ENCODE measurements at places on chromosomes 7 and 10.
A peak's percentile ranks its signal among the peaks of the same experiment; 100 is the strongest.

DNA sequence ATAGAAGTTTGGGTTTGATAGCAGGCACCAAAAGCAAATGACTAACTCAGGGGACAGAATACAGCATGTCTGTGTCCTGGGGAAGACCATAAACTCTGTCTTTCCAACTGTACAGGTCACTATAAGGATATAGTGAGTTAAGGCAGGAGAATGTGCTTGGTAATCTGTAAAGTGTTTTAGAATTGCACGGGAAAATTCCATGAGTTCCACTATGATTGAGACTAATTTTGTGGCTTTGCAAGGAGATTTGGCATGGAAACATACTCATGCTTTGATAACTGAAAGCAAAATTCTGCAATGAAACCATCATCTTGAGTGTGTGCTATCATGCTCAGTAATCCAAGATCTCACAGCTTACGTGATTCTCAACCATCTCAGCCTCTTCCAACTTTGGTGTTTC, 152.6 kb downstream of the PKD1L1 start:
- DNase-seq: no peak

GRCh38 chr10:73408061-73408460, 5.8 kb downstream of the ANXA7 start:
- no peak for DNase-seq

DNA sequence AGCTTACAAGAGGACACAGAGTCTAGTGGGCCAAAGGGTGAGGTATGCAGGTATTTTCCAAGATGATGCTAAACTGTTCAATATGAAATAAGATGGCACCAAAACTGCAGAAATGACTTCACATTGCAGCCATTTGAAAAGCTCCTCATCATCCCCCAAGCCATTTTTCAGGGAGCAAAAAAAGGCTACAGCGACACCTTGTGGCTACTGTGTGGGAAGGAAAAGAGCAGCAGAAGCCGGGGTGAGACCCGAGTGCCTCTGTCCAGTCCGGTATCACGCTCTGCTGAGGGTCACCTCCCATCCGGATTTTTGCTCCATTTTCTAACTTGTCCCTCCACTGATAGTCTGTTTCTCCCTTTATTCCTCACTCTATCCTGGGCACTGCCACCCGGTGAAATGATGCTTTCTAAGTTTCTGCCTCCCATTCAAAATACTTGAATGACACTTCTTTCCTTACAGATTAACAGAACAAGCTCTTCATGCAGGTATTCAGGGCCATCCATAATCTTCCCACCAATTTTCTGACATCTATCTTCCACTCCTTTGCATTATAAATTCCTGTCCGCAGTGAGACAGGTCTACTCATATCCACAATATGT, 220.2 kb downstream of the DGKI start:
- DNase-seq: peak; percentile 58

- no peak for DNase-seq
Observed at GRCh38 chr10:60828489-60828852, 50.2 kb downstream of the CDK1 start.

DNA sequence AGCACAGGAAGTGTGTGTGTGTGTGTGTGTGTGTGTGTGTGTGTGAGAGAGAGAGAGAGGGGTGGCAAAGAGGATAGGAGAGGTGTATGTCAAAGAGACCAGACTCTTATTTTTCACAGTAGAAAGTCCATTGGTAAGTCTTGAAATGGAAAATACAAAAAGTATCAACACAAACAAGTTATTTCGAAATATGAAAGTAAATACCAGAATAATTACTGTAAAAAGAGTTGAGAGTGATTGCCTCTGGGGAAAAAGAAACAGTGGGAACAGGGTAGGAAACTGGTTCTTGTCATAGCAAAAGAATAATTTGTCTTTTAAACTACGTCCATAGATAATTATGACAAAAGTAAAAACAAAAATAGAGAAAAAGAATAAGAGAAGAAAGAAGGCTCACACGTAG, 29.0 kb upstream of the EIF5AL1 start:
- DNase-seq: no peak

DNA sequence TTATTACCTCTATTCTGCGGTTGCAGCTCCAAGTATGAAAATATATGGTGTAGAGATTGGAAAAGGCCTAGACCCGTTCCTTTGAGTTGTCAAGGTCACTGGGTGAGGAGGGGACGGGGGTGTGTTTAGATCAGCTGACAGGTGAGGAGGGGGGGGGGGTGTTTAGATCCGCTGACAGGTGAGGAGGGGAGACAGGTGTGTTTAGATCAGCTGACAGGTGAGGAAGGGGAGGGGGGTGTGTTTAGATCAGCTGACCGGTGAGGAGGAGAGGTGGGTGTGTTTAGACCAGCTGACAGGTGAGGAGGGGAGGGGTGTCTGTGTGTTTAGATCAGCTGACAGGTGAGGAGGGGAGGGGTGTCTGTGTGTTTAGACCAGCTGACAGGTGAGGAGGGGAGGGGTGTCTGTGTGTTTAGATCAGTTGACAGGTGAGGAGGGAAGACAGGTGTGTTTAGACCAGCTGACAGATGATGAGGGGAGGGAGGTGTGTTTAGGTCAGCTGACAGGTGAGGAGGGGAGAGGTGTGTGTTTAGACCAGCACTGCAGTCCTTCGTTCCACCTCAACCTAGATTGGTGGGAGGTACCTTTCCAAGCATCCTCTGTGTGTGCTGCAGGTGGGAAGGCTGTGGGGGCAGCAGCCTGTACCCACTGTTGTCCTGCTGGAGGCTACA, 655.0 kb upstream of the ADARB2 start:
- no peak for DNase-seq

- no peak for DNase-seq
Observed at GRCh38 chr10:70260259-70260658, 23.5 kb downstream of the NPFFR1 start.

DNA sequence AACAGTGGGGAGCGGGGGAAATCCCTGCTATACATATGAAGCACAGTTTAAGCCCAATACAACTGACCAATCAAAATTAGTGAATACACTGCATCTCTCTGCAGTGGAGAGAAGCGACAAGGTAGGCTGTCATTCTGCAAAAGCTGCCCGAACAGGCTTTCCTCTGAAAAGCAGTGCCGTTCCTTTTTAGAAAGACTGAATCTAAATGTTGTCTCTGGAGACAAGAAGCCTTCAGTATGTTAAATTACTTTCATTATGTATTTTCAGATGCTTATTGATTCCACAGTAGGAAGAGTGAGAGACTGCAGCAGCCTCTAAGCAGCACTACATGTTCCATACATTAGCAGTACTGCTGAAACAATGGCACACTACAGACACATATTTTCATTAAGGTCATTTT, at the start of gene GPR22:
TSS of gene GPR22 (plus strand) at position 129 of the 400 bp plus-strand sequence. CDS start 4,004 bp downstream, outside the sequence.
- DNase-seq: no peak

DNA sequence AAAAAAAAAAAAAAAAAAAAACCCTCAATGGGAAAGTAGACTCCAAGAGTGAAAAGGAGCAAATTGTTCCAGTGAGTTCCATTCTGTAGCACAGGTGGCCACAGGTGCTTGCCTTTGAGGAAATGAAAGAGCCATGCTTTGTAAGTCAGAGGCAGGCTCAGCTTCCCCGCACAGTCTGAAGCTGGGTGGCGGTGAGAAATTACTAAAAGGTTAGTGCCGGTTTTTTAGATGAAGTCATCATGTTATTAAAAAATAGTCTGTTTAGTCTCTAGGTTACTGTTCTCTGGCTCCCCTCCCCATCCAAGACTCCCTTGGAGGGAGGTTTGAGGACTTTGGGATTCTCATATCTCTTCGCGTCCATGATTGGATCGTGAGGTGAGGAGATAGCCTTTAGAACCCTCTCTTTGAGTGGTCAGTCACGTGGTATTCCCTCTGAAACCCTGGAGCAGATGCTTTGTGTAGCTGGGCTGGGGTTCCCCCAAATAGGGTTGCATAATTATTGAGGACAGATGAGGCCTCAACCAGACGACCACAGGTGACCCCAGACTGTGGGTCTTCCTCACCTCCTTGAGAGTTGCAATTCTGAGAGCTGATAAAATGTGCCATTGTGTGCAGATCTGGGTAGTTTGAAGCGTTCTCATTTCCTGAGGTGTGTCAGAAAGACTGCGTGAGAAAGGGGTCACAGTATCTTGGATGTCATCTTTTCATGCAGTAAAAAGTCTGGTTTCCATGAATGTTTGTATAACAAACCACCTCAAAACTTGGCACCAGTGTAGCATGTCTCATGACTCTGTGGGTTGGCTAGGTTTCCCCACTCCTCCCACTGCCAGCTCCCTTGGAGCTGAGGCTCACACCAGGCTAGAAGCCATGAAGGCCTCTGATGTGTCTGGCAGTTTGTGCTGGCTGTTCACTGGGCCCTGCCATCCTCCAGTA, 27.1 kb downstream of the OGDH start:
- DNase-seq: peak; percentile 94

GRCh38 chr10:42952349-42952748, 124.5 kb upstream of the RET start:
- DNase-seq: no peak

DNA sequence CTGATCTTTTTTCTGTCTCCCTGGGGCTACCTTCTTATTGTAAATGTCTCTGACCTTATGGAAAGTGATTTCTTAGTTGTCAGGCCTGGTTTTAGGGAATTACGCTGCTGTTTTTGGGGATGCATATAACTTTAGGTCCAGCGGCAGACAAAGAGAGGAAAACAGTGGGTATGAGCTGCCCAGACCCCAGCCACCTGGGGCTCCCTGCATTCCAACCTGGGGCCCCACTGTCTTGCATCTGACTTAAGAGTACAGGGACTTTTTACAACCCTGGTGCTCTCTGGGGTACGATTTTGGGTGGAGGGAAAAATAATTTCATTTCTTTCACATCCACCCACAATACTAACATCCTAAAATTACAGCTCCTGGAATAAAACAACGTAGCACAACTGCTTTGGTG, 119.4 kb downstream of the PRPF18 start:
- DNase-seq: no peak

GRCh38 chr7:131328377-131329175, 900 bp downstream of the MKLN1 start:
- DNase-seq: peak; percentile 27

DNA sequence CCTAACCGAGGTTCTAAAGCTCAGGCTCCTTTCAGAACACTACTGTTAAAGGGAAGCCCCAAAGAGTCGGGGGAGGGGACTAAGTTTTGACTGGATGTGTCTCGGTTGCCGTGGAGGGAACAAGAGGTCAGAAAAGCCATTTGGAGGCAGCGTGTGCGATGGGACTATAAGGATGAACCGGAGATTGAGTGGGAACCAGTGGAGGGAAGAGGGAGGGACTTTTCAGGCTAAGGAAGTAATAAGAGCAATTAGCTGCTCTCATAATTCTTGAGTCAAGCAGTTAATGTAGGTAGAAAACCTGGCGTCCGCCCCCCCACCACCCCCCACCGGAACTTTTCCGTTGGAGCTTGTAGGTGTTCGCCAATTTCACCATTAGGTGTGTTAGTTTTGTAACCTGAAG, 491 bp upstream of the AKAP9 start:
- peak; percentile 55 for DNase-seq

GRCh38 chr10:784403-785088, 95.1 kb upstream of the DIP2C start:
- peak; percentile 52 for DNase-seq

DNA sequence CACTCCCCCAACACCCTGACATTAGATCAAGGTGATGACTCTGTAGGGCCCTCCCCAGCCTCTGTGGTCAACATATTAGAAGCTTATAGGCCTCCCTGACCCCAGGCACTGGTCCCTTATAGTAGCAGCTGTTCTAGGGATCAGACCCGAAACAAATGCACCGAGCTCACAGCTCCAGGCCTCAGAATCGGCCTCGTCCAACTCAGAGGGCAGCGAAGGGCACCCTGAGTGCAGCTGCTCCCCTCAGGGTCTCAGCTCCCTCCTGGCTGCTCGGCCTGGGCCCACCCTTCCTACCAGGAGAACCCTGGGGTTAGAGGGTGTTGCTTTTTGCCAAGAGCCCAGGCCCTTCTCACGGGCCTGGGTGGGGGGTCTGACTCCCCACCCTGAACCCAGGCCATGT, 5.0 kb downstream of the ECHS1 start:
- DNase-seq: no peak

DNA sequence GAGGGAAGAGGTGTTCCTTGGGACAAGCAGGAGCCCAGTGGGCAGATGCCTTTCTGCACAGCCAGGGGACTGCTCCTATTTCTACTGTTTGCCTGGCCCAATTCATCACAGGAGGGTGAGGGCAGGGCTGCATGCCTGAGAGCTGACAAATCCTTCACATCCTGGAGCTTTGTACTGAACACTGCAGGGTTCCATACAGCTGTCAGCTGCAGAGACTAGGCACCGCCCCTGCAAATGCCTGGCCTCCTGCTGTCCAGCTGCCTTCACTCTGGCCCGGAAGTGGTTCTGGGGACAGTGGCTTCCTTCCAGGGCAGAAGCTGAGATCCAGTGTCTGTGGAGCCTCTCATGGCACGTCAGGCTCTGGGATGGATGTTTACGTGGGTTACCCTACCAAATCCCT, 470.7 kb downstream of the DNAJB6 start:
- DNase-seq: no peak

GRCh38 chr10:100659361-100660098, 85.9 kb upstream of the PAX2 start:
- DNase-seq: no peak

- no peak for DNase-seq
Observed at GRCh38 chr7:137449016-137449415, 105.5 kb upstream of the PTN start.

DNA sequence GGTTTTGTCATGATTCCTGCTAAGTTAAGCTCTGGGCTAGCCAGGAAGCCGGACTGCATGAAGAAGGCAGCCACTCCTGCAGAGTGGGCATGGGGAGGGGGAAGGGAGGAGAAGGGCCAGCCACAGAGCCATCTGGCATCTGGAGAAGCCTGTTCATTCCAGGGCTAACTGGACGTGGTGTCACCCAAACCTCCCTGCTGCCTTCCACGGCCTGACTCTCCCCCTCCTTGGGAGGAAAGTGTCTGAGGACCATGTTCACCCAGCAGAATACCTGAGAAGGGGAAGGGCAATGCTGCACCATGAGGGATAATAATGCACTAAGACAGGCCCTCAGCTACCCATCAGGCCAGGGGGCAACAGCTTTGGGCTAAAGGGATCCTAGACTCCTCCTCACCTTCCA, 15.4 kb downstream of the AQP1 start:
- DNase-seq: no peak

GRCh38 chr7:115678086-115678982, 352.2 kb downstream of the TFEC start:
- no peak for DNase-seq

DNA sequence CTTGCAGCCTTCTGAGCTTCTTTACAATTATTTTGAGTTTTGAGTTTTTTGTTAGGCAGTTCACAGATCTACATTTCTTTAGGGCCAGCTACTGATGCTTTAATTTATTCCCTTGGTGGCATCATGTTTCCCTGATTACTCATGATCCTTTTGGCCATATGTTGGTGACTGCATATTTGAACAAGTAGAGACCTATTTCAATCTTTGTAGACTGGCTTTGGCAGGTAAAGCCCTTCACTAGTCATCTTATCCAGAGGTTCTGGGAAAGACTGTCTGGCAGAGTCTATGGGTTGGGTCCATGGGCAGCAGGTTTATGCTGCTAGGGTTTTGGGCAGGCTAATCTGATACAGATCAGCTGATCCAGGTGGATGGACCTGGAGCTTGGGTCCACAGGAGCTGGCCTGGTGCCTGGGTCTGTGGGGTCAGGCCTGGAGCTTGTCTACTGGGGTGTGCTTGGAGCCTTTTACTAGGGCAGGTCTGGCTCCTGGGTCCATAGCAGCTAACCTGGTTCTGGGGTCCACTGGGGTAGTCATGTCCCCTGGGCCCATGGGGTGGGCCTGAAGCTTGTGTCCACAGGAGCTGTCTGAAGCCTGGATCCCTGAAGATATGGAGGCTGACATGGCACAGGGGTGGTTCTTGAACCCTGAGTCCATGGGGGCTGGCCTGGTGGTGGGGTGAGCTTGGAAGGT, 72.7 kb downstream of the GPR85 start:
- no peak for DNase-seq
